8988T (cell line): ENCODE measurements at places on chromosomes 4 and X.

GRCh38 chrX:54280466-54280865, 77.4 kb downstream of the WNK3 start:
- DNase-seq, result no peak

- no peak for DNase-seq
Observed at GRCh38 chr4:127069675-127070074, 563.1 kb upstream of the INTU start.

DNA sequence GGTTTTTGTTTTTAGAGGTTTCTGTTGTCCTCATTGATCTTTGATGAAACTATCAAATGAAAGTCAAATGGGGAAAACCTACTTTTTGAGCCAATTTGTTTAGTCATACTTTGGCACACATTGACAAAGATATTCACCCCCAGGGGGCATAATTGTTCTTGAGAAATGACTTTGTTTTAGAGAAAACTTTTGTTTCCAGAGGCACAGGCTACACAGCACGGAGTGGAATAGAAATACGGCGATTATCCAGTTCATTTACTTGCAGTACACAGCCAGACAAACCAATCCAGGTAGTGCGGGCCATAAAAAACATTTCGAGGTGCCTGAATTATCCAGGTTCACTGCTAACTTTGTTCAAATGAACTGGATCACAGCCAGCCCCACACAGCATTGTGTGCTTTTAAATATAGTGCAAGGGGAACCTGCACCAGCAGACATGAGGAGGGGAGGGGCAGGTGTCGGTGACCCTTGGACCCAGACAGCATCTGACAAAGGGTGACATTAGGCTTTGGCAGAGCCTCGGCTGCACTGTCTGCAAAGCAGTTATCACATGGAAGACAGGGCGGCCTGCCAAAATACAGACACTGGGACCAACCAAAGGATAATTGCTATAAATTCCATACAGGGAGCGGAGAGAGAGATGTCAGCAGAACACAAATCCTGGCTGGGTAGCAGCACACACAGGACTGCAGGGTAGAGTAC, 179.6 kb upstream of the NOCT start:
- DNase-seq, result no peak

GRCh38 chr4:79662651-79663050, 254.6 kb upstream of the GK2 start:
- no peak for DNase-seq

GRCh38 chr4:124636788-124637187, 75.7 kb downstream of the ANKRD50 start:
- no peak for DNase-seq

DNA sequence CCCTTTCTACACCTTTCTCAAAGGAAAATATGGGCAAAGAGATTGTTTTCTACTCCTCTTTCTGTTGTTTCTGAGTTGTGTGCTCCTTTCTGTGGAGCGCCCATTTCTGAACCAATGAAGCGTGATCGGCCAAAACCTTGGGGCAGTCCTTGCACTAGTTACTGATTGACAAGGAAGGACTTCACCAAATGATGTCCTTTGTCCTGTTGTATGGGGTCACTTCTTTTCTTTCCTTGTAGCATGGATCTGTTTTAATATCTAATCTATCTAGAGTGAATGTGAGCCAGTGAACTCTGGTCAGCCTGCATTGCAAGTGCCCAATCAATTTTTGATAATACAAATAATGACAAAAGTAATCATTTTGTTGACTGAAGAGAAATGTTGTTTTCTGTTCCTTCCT, 94.5 kb downstream of the EGF start:
- DNase-seq, result no peak

DNA sequence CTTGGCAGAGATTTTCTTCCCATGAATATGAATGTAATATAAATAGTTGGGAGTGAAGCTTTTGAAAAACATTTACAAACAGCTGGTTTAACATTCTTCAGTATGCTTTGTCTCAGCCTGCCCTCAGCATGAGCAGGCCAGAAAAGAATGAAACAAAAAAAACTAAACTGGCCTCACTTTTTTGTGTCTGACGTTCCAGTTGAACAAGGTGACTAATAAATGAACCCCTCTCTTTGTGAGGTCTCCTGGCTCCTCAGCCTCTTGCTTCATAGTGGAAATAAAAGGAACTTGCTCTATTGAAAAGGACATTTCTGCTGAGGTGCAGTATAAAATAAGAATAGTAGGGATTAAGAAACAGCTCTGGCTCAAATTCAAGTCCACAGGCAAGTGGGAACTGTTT, 9.4 kb downstream of the CHST7 start:
- DNase-seq, result no peak

DNA sequence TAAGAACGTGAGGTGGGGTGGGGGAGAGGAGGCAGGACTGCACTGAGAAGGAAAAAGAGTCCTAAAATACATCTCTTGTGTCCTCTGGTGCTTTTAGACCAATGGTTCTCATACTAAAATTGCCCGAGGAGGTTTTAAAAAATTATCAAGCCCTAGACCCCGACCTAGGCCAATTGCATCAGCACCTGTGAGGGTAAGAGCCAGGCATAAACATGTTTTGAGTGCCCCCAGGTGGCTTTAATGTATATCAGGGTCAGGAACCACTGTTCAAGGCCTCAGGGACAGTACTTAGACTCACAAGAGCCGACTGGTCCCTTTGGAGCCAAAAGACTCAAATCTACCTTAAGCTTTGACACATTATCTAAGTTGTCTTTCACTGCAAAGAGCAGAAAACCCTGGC, 37.5 kb upstream of the TMEM150C start:
- DNase-seq, result peak; percentile 22

- no peak for DNase-seq
Observed at GRCh38 chr4:117328333-117328732, 243.0 kb upstream of the TRAM1L1 start.

- no peak for DNase-seq
Observed at GRCh38 chr4:25896776-25897539, 17.1 kb upstream of the SMIM20 start.

GRCh38 chrX:128759745-128760144, 707.5 kb upstream of the ACTRT1 start:
- DNase-seq, result no peak

DNA sequence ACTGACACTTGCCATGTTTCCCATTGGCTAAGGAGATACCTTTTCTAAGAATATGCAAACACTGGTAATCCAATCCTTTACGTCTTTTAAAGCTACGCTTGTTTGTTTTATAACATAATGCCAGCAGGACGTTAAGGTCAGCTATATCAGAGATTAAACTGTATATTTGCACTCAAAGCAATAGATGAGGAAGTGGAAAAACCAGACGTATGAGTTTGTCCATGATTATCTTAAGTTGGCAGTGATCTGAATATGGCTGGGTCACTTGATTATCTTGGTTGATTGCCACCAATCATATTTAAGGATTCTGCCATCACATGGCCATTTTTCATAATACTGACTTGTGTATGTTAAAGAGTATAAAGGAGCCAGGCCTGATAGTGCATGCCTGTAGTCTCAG, 19.4 kb downstream of the TMSB4X start:
- DNase-seq, result no peak

- peak; percentile 67 for DNase-seq
Observed at GRCh38 chr4:1661695-1662094, 22.4 kb downstream of the FAM53A start.

DNA sequence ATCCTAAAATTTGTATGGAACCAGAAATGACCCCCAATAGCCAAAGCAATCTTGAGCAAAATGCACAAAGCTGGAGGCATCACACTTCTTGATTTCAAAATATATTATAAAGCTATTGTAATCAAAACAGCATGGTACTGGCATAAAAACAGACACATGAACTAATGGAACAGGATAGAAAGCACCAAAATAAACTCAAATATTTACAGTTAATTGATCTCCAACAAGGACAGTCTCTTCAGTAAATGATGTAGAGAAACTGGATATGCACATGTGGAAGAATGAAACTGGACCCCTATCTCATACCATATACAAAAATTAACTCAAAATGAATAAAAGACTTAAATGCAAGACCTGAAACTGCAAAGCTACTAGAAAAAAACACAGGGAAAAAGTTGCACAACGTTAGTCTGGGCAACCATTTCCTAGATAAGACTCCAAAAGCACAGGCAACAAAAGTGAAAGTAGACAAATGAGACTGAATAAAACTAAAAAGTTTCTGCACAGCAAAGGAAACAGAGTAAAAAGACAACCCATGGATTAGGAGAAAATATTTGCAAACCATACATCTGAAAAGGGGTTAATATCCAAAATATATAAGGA, 64.9 kb downstream of the CD99L2 start:
- no peak for DNase-seq

GRCh38 chr4:7159923-7160322, 32.4 kb upstream of the SORCS2 start:
- no peak for DNase-seq

DNA sequence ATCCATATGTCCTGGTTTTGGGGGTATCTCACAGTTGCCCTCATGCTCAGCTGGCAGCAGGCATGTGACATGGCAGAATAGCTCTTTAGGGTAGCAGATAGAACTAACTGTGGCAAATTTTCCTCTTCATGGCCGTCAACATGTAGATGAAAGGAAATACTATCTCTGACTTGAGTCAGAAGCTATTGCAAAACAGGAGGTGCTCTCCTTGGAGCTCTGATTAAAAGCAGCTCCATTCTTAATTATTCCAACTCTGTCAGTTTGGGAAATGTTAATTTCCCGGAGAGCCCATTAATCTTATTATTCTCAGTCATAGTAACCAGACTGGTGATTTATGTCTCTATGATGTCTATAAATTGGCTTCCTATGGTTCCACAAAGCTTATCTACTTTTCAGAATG, 18.2 kb downstream of the IL13RA1 start:
- no peak for DNase-seq

DNA sequence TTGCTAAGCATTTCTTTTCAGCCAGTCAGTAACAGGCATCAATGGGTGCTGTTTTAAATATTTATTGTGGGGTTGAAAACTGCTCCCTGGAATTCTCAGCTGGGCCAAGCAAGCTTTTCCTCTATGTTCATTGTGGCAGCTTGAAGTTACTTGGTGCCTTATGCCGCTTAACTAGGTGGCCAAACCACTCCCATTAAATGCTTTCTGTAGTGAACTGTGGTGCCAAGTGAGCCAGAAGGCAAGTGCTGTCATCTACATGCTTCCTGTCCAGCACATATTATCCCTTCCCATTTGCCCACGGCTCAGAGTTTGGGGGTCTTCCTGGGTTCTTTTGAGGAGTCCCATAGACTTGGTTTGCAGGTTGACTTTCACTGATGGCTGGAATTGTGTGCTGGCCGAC, 64.8 kb downstream of the TAB3 start:
- DNase-seq, result no peak

- DNase-seq, result no peak
Observed at GRCh38 chrX:18825375-18825774, 117.9 kb downstream of the PPEF1 start.

DNA sequence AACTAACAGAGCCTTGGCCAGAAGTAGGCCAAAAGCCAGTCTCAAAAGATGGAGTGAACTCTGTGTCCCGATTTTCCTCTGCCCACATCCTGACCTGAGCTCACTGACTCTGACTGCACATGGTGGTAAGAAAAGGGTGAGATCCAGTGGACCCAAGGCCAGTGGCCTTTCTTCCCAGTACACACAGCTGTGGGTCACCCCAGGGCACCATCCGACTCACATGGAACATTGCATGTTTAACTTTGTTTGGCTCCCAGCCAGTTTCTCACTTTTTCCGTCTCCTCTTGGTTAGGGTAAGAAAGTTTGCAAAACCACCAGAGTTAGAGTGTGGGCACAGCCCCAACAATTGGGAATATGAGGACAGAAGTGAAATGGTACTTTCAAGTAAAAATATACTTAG, 69.8 kb downstream of the GAB1 start:
- no peak for DNase-seq

- peak; percentile 24 for DNase-seq
Observed at GRCh38 chrX:133215747-133216146, 2.4 kb downstream of the TFDP3 start.

GRCh38 chr4:159248384-159249178, 145.7 kb downstream of the RAPGEF2 start:
- no peak for DNase-seq

- DNase-seq, result no peak
Observed at GRCh38 chr4:19910861-19911525, 340.7 kb upstream of the SLIT2 start.

DNA sequence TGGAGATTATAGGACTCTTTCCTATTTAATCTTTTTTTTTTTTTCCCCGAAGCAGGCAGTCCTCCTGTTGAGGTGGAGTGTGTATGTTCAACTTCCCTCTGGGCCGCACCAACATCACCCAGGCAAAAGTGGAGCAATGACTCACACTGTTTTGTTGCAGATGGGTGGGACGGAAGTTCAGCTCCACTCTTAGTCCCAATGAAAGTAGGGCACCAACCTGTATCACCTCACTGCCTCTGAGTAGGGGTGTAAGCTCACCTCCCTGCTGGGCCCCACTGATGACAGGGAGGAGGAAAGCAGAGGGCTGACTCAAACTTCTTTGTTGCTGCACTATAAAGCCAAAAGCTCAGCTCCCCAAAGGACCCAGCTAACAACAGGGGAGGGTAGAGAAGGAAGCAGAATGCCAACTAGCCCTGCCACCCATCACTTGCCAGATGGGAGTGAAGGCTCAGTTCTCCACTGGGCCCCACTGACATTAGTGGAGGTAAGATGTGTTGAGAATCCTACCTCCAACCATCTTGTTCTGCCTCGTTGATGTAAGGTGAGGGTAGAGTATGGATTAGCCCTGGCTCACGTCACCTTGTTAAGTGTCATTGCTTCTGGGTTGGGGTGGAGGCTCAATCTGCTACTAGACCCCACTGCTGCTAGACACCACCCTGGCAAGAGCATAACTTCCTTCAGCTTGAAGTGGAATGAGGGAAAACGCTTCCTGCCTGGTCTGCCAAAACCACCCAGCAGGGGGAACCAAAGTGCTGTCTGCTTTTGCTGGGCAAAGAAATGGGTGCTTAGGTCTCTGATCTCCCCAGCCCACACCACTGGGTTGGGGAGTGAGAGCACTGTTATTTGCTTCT, 14.1 kb downstream of the RPS6KA3 start:
- DNase-seq, result no peak
